NCI-H2227 treated with DMSO at 0.1 percent for 48 hours (cell line): ENCODE measurements at places on chromosomes 11 and 22.

DNA sequence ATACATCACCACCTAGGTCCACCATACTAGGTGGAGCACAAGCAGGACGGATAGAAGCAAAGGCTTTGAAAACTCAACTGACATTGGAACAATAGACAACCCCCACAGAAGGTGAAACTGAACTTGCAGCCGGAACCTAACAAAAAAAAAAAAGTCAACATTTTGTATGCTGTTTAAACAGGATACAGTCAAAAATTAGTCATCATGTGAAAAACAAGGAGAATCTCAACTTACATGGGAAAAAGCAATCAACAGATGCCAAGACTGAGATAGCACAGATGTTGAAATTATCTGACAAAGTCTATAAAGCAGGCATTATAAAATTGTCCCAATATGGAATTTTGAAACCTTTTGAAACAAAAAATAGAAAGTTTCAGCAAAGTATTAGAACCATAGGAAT, 123.8 kb downstream of the RAB38 start:
- DNase-seq: no peak

DNA sequence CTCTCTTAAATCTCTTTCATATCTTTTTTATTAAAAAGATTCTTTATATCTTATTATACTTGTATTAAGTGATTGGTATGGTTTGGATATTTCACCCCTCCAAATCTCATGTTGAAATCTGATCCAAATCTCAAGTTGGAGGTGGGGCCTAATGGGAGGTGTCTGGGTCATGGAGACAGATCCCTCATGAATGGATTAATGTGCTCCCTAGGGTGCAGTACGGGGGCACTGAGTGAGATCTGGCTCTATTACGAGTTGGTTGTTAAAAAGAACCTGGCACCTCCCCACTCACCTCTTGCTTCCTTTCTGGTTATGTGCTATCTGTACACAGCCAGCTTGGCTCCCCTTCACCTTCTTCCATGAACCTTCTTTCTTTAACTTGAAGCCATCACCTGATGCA, 149.6 kb downstream of the CWF19L2 start:
- DNase-seq: no peak

DNA sequence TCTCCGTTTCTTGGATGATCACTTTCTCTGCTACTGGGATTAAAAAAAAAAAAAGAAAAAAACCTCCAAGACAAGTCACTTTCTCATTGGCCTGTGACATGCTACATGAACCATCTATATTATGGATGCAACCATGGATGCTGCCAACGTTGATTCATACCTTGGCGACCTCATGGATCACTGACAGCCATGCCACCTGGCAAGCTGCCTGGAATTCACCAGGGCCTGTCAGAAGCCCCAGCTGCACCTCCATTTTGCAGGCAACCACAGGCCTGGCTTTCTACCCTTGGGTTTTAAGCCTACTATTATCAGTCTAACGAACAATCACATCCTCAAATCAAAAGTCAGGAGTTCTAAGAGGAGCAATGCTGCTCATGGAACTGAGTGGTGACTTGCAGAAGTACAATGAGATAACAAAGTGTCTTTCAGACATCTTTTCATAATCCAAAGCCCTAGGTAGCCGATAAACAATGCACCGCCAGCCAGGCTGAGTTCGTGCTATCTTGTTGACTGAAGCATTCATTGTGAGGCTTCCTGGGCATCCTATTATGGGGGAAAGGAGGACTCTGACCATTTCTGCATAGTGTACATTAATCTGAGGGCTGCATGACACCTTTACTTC, 48.0 kb upstream of the CADM1 start:
- DNase-seq: no peak

- no peak for DNase-seq
Measured at GRCh38 chr22:30790366-30790765, 95.7 kb downstream of the OSBP2 start.

GRCh38 chr22:24355574-24355973, 71.8 kb upstream of the ADORA2A start:
- no peak for DNase-seq

DNA sequence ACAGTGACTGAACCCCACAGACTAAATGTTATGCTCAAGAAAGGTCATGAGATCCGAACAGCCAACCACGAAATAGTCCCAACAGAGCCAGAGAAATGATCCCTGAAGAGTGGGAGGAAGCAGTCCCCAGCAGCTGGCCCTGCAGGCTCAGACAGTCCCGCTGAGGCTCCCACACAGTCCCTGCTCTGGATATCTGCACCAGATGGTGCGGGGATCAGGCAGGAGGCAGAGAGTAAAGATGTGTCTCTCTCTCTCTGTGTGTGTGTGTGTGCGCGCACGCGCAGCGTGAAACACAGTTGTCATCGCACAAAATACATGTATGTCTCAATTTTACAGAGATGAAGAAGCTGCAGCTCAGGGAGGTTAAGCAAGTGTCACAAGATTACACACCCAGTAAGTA, 27.9 kb downstream of the GUCY1A2 start:
- no peak for DNase-seq

DNA sequence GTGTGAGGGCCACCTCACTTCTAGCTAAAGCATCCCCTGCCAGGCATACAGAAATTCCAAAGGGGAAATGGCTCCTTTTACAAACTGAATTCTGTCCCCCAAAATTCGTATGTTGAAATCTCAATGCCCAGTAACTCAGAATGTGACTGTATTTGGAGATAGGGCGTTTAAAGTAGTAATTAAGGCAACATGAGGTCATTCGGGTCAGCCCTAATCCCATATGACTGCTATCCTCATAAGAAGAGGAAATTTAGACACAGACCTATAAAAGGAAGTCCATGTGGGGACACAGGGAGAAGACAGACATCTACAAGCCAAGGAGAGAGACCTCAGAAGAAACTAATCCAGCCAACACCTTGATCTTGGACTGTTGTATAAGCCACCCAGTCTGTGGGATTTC, 119.1 kb downstream of the CHST1 start:
- DNase-seq: no peak

- DNase-seq: no peak
Measured at GRCh38 chr22:24400726-24401596, 26.4 kb upstream of the ADORA2A start.
